ENCODE measurements at places on chromosomes 16 and 17. TPM values are rescaled to one million over a fixed set of nuclear protein-coding genes. Genes with fewer than 3 reads are reported as not detected.

The WNT3 gene
- total RNA-seq = 6.1 TPM

The C16orf46 gene
- 0.41 TPM for total RNA-seq

The MFAP4 gene
- total RNA-seq = 0.82 TPM

The RGS11 gene
- 6.5 TPM for total RNA-seq

The KCNJ18 gene
- total RNA-seq = not detected

The EIF3C gene
- 207 TPM for total RNA-seq

The SLC25A10 gene
- total RNA-seq = 4.9 TPM

DNA sequence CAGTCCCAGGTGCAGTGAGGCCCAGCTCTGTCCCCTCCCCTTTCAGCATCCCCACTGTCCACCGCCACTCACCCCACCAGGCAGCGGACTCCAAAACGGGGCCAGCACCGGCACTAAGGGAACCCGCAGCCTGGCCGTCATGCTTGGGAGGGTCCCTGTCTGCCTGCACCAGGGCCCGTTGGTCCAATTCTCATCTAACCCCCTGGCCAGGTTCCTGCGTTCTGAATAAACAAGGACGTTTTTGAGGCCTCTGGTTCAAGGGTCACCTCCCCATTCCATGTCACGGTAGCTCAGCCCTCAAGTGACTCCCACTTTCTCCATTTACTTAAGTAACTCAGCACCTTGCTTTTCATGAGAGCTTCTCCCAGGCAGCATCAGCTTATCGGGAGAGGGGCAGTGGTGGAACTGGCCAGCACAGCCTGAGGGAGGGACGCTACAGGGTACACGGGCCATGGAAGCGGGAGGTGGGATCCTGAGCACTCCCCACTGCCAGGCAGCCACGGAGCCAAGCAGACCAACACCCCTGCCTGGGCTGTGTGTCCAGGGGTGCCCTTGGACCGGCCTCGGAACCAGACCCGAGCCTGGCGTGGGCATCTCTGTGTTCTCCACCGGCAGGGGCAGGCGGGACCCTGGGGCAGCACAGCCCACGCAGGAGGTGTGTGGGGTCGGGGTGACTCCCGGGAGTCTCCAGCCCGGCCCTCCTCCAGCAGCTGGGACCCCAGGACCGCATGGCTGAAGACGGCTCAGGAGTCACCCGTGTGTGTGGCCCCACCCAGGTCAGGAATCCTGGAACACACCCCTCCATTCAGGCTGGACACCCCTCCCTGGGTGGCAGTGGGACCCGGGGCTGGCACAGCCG lies 74.9 kb upstream of the GNG13 start:
- DNase-seq = no peak

DNA sequence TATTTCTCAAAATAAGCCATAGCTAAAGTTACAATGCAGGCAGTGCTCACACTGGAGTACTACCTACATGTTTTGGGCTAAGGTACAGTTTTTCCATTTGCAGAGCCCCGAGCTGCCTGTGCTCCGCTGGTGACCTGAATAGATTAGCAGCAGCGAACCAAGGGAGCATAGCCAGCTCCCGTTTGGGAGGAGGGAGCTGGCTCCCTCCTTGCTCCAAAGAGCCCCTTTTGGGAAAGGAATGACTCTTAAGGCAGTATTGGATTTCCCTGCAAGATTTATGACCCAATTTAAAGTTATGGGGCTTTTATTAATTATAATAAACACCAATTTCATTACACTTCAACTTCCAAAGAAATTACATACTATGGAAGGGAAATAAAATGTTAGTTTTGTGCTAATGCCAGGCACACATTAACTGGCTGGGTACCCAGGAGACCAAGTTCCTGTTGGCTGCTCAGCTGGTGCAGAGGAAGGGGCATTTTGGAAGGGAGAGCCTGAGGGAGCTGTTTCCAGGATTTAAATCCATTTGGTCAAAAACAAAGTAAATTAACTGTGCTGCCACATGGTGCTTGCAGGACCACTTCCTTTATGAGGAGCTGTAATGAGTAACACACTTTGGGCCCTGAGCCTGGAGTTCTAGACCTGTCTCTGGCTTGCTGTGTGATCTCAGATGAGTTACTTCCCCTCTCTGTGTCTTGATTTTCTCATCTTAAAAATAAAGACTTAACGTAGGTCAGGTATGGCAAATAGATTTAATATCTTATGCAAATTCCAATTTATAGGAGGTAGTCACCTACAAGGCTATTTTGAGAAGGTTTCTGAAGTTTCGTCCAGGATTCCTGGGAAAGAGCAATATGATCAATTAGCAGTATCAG lies 362.1 kb upstream of the CCL2 start:
- DNase-seq = no peak

GRCh38 chr17:45005700-45006099 lies 37.6 kb upstream of the C1QL1 start:
- no peak for DNase-seq

DNA sequence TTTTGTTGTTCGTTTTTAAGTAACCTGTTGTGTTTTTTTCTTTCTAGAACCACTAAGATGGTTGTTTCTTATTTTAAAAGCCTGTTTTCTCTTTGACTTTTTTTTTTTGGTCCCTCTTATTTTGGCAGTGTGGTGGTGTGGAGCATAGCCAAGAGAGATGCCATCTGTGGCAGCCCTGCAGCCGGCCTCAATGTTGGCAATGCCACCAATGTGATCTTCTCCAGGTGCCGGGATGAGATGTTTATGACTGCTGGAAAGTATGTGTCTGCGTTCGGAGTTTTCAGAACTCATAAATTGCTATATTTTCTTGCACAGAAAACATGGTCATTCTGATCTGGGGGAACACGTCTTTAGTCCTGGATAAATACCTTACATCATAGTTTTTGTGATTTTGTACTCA lies 17.6 kb downstream of the CFAP52 start:
- no peak for DNase-seq

DNA sequence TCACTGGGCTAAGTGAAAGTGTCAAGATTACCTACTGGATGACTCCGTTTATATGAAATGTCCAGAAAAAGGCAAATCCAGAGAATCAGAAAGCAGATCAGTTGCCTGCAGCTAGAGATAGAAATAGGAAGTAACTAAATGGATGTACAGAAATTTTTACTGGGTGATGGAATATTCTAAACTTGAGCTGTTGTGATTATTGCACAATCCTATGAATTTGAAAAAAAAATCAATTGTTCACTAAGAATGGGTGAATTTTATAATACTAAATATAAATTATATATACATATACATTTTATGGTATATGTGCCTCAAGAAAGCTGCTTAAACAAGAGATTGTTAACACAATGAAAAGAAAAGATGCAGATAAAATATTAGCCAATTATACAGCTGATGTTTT lies 181.1 kb upstream of the C16orf82 start:
- DNase-seq = no peak

- no peak for DNase-seq
Observed at GRCh38 chr17:28466521-28467048, 6.9 kb upstream of the SLC13A2 start.

DNA sequence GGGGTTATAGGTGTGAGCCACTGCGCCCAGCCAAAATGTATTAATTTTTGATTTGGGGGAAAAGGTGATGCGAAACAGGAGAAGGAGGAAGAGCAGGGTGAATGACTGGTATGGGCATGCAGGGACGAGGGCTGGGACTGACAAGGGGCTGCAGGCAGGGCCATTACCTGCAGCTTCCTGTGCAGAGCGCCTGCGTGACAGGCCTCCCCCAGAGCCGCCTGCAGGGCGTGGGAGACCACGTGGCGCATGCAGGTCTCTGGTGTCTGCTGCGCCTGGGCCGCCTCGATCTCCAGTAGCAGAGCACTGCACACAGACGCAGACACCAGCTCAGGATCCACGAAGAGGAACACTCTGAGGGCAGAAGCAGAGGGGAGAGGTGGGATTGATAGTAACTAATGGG lies 32.4 kb downstream of the PIK3R6 start:
- no peak for DNase-seq

DNA sequence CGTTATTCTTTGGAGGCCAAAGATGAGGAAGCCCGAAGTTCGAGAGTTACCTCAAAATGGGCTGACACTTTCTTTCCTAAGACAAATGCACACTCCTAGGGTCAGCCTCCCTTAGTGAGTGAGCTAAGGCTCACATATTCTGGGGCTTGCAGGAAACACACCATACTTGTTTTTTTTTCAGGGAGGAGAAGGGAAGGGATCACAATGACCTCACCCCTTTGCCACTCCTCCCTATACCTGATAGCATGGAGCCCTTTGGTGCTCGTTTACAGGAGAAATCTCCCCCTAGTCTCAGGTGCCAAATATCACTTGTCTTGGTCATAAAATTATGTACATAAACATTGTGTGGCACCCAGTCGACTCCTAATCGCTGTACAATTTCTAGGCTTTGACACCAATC lies 4.6 kb upstream of the TMEM100 start:
- DNase-seq = no peak

DNA sequence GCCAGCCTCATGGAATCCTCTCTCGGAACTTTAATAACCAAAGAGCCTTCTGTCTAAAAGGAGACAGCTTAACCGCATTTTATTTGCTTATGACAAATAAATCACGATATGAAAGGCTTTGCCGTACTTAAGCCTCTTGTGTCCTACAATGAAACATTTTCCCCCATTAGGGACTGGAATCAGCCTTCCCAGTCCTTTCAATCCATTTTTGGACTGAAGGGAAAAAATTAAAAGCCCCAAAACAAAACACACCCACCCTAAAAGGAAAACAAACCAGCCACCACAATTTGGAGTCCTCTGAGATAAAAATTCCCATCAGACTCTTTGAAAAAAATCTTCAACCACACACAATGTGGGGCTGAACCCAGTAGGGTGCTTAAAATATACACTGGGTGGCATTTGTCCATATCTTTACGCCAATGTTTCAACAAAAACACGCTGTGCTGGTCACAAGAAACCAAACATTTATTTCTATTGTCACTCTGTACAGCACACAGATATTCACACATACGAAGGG lies 3.0 kb downstream of the HOXB4 start:
- no peak for DNase-seq

DNA sequence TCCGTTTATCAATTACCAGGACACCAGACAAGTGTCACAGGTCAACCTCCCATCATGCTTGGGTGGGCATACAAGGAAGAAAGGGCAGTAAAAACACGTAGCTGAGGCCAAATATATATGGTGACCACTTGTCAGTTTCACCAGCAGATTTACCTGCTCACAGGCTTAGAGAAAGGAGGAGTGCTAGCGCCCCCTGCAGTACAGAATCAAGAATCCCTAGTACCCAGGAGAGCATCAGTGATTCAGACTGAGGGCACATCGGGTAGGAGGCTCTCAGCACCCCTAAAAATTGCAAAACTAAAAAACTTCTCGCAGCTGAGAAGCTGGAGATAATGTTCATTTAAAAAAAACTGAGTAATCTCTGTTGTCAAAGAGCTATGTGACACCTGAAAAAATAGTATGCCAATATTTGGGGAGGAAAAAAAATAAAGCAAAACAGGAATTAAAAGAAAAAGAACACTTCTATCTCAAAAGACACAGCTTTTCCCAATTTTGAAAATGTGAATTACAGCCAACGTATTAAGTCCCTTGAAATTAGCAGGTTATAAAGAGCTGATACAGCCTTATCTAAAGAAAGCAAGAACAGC lies 21.2 kb upstream of the MON1B start:
- DNase-seq = no peak

GRCh38 chr17:36212966-36213365 lies 2.1 kb downstream of the CCL4L2 start:
- DNase-seq = no peak

DNA sequence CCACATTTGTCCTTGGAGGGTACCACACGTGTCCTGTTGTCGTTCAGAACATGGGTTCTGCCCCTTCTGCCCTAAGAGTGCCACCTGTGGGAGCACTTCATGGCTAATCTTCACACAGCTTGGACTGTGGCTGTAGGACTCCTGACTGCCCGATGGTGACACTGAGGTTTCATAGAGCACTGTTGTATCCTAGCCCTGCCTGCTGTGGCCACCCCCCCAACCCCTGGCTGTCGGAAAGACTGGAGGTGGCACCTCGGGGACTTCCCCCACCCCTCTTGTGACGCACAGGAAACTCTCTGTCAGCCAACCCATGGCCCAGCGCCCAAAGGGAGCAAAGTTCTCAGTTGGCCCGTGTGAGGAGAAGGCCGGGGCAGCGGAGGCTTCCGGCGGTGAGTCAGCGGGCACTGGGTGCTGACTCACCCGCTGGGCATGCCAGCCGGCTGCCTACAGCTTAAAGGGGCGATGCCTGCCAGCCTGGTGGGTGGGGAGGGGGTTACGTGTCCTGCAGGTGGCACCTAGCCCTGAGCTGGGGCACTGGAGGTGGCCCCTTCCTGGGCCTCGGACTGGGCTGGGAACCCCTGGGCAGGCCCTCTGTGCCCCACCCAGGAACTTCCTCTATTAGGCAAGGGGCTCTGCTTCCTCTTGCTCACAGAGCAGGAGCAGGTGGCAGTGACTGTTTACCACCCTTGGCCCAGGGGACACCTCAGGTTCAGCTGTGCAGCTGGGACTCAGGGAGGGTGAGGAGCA lies 3.4 kb downstream of the MAP2K3 start:
- DNase-seq = peak; percentile 86

DNA sequence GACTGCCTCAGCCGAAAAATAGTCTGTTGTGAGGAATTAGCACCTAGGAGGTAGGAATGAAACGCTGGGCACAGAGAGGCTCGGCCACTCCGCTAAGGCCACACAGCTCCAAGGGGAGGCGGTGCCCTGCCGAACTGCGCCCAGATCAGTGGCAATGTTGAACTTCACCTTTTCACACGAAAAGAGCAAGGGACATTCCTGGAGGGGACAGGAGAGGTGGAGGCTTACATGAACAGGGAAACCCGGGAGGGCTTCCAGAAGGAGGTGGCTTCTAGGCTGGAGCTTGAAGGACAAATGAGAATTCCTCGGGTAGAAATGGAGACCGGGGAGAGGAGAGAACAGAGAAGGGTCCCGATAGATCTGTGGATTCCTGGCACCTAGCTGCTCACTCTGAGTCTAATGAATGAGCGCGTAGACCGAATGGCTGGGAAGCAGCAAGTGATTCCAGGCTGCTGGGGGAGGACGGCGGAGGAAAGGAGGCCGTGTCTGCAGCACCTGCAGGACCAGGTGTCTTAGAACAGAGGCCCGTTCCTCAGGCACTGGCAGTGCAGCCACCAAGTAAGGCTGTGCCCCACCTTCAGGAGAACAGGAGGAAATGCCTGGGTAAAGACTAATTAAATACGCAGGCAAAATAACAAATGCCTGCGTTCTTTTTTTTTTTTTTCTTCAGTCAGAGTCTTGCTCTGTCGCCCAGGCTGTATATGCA lies 722 bp upstream of the SLC38A10 start:
- no peak for DNase-seq

DNA sequence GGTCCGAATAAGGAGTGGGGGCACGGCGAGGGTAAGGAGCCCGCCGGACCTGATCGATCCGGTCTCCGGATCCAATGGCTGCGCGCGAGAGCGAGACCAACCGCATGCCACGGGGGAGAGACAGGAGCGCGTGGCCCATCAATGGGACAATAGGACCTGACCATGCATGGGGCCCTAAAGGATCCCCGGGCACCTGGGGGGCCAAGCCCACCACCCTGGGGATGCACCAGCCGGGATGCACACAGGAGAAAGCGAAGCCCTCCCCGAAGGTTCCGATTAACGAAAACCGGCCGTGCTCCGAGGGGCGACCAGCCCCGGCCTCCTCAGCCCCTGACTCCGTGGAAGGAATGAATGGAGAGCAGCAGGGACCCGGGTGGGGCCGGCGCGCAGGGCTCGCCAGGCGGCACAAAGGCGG lies 525 bp downstream of the JPT1 start:
- DNase-seq = no peak
